ENCODE measurements at places on chromosomes 13 and 19.

GRCh38 chr13:106586648-106587166 is 18.8 kb upstream of the ARGLU1 start:
- DNase-seq = no peak

- DNase-seq = no peak
These were observed 8.3 kb downstream of the ZNF135 start for GRCh38 chr19:58067240-58067912.

DNA sequence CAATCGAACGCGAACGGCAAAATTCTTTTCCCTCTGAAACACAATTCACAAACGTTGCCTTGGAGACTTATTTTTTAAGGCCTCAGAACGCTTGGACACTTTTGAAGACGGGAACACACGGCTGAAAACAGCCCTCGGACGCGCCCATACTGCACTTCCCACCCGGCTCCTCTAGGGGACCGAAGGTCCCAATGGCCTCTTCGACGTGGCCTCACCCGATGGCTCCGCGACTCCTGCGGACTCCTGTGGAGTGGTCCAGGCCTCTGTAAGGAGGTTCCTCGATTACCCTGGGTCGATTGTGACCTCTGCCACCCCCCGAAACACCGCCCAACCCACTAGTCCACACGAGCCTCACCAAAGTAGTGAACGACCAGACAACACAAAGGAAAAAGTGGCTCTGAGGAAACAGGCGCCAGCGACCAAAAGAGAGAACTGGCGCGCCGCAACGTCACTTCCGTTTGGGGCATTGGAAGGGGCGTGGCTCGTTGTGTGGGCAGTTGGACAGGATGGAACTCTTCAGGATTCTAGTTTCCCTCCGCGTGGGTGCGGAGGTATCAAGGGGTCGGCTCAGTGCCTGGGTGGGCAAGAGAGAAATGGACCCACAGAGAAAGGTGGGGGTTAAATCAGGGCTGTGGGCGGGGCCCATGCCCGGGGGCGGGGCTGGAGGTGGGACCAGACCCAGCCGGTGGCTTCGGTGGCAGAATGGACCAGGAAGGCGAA is at the start of gene ZNF560:
Gene ZNF560 (minus strand): TSS at position 434 of the 720 bp plus-strand sequence. CDS start 23,303 bp downstream, outside the sequence.
- DNase-seq = no peak

GRCh38 chr19:2288818-2289713 is 7.1 kb upstream of the PEAK3 start:
- no peak for DNase-seq

DNA sequence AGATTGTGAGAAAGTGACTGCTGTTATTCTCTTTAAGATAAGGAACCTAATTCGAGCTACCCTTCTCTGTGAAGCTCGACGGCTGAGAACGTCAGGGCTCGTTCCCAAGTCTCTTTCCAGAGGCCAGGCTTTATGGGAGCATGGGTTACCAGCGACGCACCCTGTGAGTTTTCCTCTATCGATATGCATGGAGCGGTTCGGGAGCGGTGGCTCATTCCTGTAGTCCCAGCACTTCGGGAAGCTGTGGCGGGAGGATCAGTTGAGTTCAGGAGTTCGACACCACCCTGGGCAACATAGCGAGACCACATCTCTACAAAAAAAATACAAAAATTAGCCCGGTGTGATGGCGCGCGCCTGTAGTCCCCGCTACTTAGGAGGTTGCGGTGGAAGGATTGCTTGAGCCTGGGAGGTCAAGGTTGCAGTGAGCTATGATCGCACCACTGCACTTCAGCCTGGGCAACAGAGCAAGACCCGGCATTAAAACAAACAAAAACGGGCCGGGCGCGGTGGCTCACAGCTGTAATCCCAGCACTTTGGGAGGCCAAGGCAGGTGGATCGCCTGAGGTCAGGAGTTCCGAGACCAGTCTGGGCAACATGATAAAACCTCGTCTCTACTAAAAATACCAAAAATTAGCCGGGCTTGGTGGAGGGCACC is 681 bp upstream of the ZNF606 start:
- no peak for DNase-seq

DNA sequence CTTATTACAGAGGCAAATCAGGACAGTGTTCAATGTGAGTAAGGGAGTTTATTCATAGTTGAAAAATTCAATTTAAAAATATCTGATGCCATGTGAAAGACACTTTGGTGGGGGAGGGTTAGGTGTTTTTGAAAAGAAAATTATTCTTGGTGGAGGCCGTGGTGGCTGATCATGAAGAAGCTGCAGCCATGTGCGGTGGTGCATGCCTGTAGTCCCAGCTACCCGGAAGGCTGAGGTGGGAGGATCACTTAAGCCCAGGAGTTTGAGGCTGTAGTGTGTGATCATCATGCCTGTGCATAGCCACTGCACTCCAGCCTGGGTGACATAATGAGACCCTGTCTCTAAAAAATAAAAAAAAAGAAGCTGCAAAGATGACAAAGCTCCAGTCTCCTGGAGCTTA is 28.6 kb downstream of the WDFY2 start:
- no peak for DNase-seq

- DNase-seq = no peak
These were observed 36.7 kb upstream of the SLC46A3 start for GRCh38 chr13:28755546-28755870.

Measured in activated naive CD4-positive, alpha-beta T cell (primary cell).